GM12878 (cell line): ENCODE measurements at places on chromosomes 2 and 18.

DNA sequence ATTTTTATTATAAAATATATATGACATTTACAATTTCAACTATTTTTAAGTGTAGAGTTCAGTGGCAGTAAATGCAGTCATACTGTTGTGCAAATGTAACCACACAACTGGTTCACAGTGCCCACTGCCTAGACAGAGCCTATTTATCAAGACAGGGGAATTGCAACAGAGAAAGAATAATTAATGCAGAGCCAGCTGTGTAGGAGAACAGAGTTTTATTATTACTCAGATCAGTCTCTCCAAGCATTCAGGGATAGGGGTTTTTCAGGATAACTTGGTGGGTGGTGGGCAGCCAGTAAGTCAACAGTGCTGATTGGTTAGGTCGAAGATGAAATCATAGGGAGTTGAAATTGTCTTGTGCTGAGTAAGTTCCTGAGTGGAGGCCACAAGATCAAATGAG is 200.3 kb downstream of the NYAP2 start:
- no peaks in the 10 kb centered on the region for H3K36me3 ChIP-seq
- H3K4me3 ChIP-seq: no peak overlapping the region
- H3K27me3 ChIP-seq: no peaks in the 10 kb centered on the region
- no peak overlapping the region for H3K27ac ChIP-seq

- no peak overlapping the region for H3K4me3 ChIP-seq
- H3K36me3 ChIP-seq: no peaks in the 10 kb centered on the region
- no peak for DNase-seq
Measured at GRCh38 chr2:241540771-241541561, 17.6 kb upstream of the BOK start.

DNA sequence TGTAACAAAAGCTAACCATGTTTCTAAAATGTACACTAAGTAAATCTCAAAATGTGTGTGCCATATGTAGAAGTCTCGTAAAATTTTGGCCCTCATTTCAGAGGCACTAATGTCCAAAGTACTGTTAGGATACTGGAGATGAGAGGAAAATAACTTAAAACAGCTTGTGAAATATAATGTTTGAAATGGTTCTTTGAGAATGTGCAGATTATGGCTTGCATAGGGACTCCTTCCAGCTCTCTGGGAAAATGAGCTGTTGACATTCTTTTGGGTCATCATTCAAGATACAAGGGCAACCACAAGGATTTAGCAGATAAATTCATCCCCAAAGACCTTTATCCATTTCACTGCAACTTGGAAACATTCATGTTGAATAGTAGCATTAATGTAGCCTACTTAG is 38.1 kb upstream of the OTX1 start:
- no peaks in the 10 kb centered on the region for H3K27me3 ChIP-seq
- no peak overlapping the region for H3K27ac ChIP-seq
- H3K4me3 ChIP-seq: no peak overlapping the region
- no peaks in the 10 kb centered on the region for H3K36me3 ChIP-seq

DNA sequence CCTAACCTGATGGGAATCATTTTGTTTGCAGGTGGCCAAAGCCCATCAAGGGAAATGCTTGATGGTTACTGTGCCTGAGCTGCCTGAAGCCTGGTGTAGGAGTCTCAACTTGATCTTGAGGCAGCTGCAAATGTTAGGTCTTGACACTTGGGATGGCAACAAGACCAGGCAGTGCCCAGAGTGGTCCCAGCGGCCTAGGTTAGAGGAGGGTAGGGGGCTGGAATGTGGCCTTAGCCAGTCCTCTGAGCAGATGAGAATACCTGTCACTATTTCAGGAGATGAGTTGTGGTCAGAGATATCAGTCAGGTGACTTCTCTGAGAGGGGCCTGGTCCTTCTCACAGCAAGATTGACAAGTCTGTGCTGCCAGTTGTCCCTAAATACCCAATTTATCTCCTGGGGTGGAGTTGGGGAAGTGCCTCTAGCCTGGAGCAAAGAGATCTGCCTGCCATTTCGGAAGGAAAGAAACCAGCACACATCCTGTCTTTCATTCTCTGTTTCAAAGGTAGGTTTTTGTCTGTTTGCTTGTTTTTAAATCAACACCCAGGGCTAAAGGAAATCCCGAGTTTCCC is 13.4 kb downstream of the SPTBN1 start:
- DNase-seq: no peak
- no peak overlapping the region for H3K4me3 ChIP-seq
- H3K27ac ChIP-seq: no peak overlapping the region
- peaks cover 5% of the 10 kb centered on the region; the same call in 1 of the 2 replicates for H3K4me1 ChIP-seq

GRCh38 chr2:65397122-65397521 is 35.3 kb downstream of the SPRED2 start:
- DNase-seq: no peak
- H3K27ac ChIP-seq: no peak overlapping the region
- no peaks in the 10 kb centered on the region for H3K27me3 ChIP-seq
- H3K4me3 ChIP-seq: no peak overlapping the region
- H3K36me3 ChIP-seq: no peaks in the 10 kb centered on the region
- peaks cover 51% of the 10 kb centered on the region for H3K4me1 ChIP-seq
